ENCODE measurements at places on chromosomes 6 and 20. TPM values are rescaled to one million over a fixed set of nuclear protein-coding genes. Genes with fewer than 3 reads are reported as not detected.

MLIP gene
- polyA plus RNA-seq, result 1.7 TPM

PAX1 gene
- polyA plus RNA-seq, result not detected

FOXP4 gene
- polyA plus RNA-seq, result 14.0 TPM

NOX3 gene
- not detected for polyA plus RNA-seq

PDCD2 gene
- polyA plus RNA-seq, result 56.7 TPM

EPPIN gene
- not detected for polyA plus RNA-seq

SPATS1 gene
- not detected for polyA plus RNA-seq

RAD21L1 gene
- polyA plus RNA-seq, result not detected

RAB44 gene
- not detected for polyA plus RNA-seq

COL12A1 gene
- 12.3 TPM for polyA plus RNA-seq

RAET1L gene
- polyA plus RNA-seq, result not detected

Data from kidney (tissue), 22 donors.